ENCODE measurements at places on chromosomes 16 and 17.
A peak's percentile ranks its signal among the peaks of the same experiment; 100 is the strongest.

DNA sequence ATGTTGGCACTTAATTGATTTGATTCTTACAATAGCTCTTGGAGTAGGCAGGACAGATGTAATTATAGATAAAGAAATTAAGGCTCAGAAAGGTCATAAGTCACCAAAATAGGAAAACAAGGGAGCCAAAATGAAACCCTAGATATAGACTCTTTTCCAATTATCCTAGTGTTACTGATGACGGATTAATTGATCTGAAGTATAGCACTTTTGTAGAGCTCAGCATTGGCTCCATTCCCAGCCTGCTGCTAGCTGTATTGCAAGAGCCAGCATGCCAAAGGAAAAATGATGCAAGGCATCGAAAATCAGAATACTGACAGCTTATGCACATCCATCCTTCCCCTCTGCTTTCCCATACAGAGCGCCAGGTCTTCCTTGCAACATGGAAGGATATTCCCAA is 21.6 kb upstream of the RASL10B start:
- no peak for DNase-seq

DNA sequence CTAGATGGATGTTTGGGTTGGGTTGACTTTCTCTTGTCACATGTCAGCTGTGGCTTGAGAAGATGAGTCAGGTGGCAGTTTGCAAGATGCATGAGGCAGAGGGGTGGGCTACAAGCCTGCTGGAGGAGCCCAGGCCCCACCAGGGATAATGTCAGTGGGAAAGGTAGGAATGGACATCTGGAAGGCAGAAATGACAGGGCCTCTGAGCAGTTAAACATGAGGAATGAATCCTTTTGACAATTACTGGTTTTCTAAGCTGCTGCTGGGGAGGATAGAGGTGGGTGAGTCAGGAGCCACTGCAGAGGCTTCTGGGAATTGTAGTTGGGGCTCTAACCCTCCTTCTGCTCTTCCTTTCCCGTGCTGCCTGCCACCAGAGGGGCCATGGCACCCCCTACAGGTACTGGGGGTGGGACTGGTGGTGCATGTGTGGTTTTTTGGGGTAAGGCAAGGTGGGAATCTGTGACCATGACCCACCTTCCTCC is 15.7 kb downstream of the SLC52A1 start:
- DNase-seq: no peak

GRCh38 chr16:79163691-79164387 is 436.7 kb downstream of the MAF start:
- DNase-seq: peak; percentile 19

- DNase-seq: no peak
These were observed 857 bp upstream of the STAT5A start for GRCh38 chr17:42287305-42287976.

DNA sequence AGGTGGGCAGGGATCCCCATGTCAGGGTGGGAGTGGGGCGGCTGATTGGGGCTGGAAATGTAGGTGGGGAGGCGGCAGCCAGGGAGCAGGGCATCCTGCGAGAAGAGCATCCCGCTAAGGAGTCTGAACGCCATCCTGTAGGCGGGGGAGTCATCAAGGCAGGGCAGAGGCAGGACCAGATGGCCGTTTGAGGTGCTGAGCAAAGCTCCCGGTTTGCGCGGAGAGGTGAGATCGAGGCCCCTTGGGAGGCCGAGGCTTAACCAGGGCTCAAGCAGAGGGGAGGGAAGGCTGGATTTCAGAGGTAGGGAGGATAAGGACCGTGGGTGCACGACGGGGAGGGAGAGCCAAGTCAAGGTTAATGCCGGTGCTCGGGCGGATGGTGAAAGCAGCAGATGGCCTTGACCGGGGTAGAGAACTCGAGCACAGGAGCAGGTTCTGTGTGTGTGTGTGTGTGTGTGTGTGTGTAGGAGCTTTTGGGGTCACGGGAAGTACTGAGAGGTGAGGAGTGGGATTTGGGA is 472 bp upstream of the NME2 start:
- DNase-seq: peak; percentile 67

DNA sequence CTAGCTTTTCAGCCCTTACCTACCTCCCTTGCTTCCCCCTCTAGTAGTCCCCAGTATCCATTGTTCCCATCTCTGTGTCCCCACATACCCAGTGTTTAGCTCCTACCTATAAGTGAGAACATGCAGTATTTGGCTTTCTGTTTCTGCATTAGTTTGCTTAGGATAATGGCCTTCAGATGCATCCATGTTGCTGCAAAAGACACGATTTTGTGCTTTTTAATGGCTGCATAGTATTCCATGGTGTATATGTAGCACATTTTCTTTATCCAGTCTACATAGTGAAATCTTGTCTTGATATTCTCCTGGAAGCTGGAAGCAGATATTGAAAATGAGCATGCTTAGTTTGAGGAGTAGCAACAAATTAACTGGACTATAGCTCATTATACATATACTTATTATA is 45.7 kb upstream of the TANC2 start:
- DNase-seq: no peak

DNA sequence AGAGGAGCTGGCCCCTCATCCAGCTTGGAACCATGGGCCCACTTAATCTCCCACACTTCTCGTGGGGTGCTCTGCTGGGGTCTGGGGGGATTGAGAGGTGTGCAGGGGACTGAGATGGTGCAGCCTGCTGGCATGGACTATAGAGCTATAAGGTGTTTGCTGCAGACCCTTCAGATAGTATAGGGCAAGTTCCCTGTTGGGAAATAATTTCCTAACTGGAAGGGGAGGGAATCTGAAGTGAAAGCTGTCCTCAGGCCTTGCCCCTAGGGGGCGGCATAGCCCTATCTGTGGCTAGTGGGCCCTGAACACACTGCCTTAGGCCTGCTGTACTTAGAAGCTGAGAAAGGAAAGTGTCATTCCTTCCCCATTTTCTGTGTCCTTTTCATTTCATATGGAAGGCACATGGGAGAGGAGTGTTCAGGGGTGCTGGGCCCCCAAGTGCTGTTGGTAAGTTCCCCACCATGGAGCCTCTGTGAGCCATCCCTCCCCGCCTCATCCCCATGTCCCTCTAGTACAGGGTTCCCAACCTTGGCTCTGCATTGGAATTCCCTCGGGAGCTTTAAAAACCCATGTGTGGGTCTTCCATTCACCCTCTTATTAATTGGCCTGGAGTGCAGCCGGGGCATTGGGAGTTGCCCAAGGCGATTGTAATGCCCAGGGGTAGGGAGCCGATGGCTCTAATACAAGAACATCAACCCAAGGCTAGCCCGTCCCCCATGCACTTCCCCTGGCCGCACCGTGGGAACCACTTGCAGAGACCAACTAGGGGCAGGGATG is 19.7 kb downstream of the GOSR2 start:
- DNase-seq: peak; percentile 74

DNA sequence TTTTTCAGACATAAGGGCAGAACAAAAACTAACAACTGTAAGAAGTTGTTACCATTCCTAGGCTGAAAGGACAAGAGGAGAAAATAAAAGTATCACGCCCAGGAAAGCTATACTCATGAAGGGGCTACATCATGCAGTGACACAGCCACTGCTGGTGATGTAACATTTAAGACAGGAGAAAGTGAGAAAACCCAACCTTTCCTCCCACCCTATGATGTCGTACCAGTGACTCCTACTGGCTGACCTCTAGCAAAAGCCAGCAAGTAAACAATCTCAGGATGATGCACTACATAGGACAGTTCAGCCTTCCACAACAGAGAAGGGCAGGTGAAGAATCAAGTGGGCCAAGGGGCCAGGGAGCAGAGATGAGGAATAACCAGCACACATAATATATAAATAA is 14.0 kb upstream of the OR1E2 start:
- DNase-seq: no peak

DNA sequence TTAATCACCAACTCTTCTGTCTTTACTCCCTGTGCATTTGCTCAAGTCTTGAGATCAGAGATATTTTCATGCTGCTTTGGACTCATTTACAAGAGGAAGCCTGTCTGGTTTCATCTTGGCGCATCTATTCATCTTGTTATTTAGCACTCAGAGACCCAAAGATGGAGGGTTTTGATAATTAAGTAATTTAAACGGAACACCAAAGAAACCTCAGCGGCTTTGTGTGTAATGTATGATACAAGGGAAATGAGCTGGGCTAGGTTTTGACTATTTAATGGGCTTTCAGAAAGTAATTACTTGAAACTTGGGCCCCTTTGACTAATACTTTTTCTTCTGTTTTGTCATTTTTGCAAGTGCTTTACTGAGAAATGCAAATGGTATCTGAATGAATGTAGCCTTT is 66.2 kb upstream of the CACNG3 start:
- no peak for DNase-seq

GRCh38 chr17:81394921-81395599 is at the start of gene BAHCC1:
BAHCC1 (plus strand) TSS chr17:81395457; CDS start chr17:81399740, 4,283 bp downstream.
- DNase-seq: peak; percentile 99

DNA sequence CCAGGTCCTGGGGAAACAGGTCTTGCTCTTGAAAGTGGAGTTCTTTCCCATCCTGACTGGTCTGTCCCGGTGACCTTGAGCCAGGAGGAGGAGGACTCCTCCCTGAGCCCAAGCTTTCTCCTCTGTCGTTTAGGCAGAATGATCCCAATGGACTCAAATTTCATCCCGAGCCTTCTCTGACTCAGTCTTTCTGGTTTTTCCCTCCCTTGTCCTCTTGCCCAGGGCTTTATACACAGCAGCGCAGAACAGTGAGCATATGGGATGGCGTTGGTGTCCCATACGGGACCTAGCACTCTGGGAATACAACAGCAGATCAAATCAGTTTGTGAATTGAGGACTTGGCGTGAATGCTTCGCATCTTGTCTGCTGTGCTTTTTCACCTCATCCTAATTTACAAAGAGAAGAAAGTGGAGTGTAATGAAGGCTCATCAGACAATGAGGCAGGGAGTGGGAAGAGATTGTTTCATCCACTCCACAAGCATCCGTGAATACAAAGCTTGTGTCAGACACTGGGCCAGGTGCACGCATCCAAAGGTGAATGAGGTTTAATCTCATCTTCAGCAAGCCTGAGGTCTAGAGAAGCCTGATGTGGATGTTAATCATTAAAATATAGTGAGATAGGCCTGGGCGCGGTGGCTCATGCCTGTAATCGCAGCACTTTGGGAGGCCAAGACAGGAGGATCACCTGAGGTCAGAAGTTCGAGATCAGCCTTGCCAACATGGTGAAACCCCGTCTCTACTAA is 1.1 kb upstream of the XYLT1 start:
- DNase-seq: no peak

DNA sequence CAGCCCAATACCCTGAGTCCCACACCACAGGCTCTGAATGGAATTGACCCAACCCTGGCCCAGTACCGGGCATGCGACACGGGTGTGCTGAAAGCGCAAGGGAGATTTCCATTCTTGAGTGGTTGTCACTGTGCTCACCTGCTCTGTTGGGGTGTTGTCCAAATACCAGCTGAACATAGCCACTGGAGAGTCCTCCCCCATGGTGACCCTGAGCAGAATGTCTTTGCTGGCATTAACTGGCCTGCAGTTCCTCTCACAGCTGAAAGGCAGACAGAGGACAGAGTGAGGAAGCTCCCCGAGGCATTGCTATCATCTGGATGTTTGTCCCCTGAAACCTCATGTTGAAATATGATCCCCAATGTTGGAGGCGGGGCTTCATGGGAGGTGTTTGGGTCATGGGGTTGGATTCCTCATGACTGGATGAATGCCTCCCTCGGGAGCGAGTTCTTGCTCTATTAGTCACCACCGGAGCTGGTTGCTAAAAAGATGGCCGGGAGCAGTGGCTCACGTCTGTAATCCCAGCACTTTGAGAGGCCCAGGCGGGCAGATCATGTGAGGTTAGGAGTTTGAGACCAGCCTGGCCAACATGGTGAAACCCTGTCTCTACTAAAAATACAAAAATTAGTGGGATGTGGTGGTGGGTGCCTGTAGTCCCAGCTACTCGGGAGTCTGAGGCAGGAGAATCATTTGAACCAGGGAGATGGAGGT is 57.3 kb upstream of the BCO1 start:
- DNase-seq: peak; percentile 62

DNA sequence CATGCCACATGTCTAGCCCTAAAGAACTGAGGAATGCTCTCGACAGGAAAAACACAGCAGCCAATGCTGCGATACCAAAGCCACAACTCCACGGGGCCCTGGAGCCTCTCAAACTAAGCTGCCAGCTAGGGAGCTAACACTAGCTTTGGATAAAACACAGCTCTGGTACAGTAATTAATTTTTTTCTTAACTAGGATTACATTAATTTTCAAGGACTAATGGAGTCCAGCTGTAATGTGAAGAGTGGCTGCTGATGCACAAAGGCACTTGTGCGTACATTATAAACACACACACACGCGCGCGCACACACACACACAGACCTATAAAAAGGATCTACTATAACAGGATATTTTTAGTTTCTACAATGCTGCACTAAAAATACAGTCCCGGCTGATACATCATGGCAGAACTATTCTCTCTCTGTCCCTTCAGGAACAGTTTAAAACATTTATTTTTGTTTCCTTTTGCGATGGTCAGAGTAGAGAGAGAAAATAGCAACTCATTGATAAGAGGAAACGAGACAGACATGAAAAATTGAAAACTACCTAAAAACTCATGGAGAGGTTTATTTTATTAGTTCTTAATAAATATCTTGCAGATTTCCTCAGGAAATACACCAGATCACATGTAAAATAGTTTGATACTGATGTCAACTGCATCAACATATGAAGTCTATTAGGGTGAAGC is 88.5 kb downstream of the SMG6 start:
- no peak for DNase-seq

- DNase-seq: no peak
These were observed 15.8 kb downstream of the CYB5B start for GRCh38 chr16:69440250-69440649.

GRCh38 chr16:25959221-25959620 is 267.5 kb downstream of the HS3ST4 start:
- DNase-seq: no peak

DNA sequence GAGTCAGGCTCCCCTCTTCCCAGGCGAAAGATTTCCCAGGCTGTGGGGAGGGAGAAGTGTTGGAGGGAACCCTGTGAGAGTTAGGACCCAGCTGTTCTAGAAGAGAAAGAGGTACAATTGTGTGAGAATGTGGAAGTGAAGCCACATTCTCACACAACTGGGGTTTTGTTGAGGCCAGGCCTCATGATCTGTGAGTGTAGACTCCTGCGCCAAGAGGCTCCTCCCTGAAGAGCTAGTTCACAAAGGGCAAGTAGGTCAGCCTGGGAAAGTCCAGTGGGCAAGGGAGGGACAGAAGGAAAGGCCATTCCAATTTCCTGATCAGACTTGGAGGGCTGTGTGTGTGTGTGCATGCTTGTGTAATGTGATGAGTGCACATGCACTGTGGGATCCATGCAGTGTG is 15.2 kb downstream of the CD300LF start:
- DNase-seq: no peak

DNA sequence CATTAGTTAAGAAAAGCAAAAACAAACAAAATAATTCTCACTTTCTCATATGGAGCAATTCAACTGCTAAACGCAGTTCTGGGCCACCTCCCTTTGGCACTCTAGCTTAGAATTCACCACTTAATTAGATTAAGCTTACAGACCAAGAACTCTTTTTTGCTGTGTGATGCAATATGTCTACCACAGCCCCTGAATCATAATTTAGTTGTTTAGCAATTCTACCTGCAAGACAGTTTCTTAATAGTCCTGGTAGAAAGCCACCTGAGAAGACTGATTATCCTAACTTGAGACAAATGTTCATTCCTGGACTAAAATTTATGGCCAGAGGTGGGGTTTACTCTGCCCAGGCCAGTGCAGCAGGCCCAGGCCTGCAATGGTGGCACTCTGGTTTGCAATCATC is 205.9 kb downstream of the HS3ST3A1 start:
- DNase-seq: no peak

GRCh38 chr17:11279776-11280344 is 38.8 kb downstream of the SHISA6 start:
- no peak for DNase-seq
